Activated CD4-positive, alpha-beta memory T cell treated with anti-CD3 and anti-CD28 coated beads, Interleukin-2, amount 10 ng/mL, durations not matched to agents 7 days and 5 days (primary cell): ENCODE measurements at places on chromosomes 7 and 10. TPM values are rescaled to one million over a fixed set of nuclear protein-coding genes. Genes with fewer than 3 reads are reported as not detected.

- DNase-seq: peak; percentile 7
These were observed 294.8 kb downstream of the GRID1 start for GRCh38 chr10:86071758-86072157.

Gene TCERG1L
- total RNA-seq: 0.08 TPM

- no peak for DNase-seq
These were observed 59.4 kb upstream of the COL13A1 start for GRCh38 chr10:69742356-69742695.

DNA sequence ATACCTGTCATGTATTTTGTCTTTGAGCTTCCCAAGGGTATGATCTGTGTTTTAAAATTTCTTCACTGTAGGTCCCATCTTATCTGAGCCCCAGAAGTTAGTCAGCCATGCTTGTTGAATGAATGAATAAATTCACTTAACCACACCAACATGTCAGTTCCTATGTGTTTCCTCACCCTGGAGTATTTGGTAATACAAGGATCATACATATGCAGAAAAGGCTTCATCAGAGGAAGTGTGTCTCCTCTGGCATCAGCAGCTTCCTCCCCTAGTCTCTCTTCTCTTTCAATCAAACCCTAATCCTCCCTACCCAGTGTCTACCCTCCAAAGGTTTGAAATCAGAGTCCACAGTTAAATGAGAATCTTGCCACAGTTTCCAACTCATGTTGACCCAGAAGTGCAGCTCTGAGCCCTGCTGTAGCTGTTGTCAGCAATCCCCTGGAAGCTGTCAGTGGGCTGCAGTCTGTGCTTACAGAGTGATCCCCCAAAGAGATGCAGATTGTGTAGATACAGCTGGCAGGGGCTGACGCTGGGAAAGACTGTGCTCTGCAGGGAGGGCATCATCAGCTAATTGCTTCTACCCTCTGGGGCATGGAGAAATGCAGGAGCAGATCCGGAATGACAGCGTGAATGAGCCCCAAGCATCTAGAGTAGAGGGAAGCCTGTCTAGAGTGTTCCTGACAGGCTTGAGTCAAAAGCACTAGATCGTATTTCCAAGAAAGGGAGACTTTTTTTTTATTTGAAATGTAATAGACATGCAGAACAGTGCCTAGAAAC, 105.0 kb upstream of the WDR11 start:
- DNase-seq: no peak

DNA sequence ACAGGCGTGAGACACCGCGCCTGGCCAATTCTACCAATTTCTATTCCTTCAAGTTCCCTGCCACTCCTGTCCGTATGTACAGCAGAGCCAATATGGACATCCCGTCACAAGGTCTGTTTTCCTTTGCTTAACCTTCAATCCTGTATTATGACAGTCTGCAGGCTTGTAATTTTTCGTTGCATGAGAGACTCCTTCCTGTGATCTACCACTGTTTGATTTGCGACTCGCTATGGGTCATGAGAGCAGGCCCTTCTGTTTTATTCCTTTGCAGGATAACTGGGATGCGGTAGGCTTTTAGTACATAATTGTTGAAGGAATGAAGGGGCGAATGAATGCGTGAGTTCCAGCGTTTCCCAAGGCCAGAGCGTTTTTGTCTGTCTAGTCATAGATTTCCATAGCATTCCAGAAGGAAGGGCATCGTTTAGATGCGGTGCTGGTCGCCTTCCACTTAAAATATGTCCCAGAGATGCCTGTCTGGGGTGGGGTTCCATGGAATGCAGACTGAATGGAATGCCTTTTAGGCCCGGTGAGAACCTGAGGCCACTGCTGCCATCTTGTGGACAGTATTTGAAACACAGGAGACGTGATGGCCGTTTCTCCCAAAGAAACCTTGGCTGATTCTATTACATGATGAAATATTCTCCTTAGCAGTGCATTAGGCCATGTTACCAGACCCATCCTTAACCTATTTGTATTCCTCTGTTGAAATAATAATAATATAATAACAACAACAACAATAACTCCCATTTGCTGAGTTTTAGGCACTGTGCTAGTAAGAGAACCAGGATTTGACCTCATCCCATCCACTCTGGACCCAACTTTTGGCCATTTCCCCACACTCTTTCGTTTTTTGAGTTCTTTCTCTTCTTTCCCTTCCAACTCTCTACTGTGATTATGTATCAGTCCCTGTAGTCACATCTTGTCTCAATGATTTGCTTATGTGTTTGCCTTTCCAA, 193.2 kb downstream of the MYOF start:
- peak; percentile 50 for DNase-seq

- no peak for DNase-seq
These were observed 4.5 kb upstream of the EPHA1 start for GRCh38 chr7:143413123-143413522.

- no peak for DNase-seq
These were observed 16.8 kb upstream of the VOPP1 start for GRCh38 chr7:55588976-55589604.

DNA sequence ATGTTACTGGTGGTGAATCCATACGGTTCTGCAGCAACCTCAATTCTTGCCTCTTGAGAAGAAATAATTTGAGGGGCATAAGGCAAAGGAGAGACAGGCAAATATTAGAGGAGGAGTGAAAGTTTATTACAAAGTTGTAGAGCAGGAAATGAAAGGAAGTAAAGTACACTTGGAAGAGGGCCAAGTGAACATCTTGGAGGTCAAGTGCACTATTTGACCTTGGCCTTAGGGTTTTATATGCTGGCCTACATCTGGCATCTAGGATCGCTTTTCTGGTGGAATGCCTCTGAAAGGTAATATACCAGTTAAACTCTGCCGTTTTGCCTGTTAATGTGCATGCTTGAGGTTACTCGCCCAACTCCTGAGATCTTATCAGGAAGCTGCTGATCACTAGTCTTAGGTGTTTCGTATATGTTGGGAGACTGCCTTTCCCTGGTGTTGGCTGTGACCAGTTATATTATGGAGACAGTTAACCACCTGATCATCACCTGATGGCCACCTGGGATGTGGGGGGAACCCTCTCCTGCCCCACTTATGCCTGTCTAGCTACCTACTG, 66.1 kb upstream of the CYP2C18 start:
- DNase-seq: no peak

GRCh38 chr10:78651287-78651686, 417.5 kb upstream of the ZMIZ1 start:
- no peak for DNase-seq

- DNase-seq: no peak
These were observed 116.4 kb upstream of the MKI67 start for GRCh38 chr10:128242641-128243040.

DNA sequence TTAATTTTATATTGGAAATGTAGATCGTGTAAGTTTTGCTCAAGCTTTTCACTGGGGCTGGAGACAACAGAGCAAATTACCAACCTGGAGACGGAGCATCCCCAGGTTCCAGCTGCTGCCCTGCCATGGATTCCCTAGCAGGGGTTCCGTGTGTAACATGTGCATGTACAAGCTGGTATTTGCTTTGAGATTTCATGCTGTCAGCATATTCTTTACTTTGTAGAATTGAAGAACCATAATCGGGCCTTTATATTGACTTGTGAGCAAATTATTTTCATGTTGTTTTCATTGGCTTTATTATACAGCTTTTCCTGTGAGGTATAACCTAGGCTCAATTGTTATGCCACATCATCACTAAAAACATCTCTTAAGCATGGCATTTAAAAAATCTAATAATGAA, 369.2 kb upstream of the COBL start:
- no peak for DNase-seq

Gene CLIP2
- 1.6 TPM for total RNA-seq

DNA sequence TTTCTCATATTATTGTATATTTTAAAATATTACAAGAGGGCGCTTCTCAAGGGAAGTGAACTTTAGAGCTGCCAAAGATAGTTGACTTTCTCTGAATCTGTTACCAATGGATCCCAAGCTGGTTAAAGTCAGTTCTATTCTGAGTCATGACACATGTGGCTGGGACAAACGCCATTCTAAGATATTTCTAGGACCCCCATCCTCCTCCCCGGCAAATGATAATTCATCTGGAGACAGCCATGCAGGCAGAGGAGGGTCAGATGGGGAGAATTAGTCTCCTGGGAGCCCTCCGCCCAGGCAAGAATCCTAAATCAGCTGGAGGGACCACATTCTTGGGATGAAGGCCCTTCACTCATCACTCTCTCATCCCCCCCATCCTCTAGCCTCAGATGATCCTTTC, 187.7 kb downstream of the GFRA1 start:
- no peak for DNase-seq

Gene SAP25
- total RNA-seq: 29.1 TPM

Gene FZD8
- 0.95 TPM for total RNA-seq

DNA sequence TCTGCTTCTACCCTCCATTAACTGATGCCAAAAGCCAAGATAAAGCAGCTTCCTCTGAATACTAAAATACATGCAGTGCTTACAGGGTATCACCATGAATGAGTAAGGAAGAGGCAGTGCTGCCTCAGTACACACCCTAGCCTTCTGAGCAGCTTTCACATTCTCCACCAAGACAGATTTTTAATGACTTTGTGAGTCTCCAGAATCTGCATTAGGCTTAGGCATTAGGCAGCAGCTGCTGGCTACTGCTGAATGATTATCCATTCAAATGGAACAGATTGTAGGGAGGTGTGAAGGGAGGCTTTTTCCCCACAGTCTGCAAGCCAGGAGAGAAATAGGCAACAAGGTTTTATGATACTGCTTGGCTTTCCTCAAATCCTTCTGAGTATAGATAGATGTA, 1226.7 kb upstream of the LRRN3 start:
- DNase-seq: no peak

Gene MMP21
- not detected for total RNA-seq

Gene RSPH10B
- not detected for total RNA-seq

Gene GPNMB
- total RNA-seq: 0.38 TPM

- DNase-seq: no peak
These were observed 120.7 kb upstream of the FAM3C start for GRCh38 chr7:121516821-121517220.

Gene FANK1
- 0.68 TPM for total RNA-seq

DNA sequence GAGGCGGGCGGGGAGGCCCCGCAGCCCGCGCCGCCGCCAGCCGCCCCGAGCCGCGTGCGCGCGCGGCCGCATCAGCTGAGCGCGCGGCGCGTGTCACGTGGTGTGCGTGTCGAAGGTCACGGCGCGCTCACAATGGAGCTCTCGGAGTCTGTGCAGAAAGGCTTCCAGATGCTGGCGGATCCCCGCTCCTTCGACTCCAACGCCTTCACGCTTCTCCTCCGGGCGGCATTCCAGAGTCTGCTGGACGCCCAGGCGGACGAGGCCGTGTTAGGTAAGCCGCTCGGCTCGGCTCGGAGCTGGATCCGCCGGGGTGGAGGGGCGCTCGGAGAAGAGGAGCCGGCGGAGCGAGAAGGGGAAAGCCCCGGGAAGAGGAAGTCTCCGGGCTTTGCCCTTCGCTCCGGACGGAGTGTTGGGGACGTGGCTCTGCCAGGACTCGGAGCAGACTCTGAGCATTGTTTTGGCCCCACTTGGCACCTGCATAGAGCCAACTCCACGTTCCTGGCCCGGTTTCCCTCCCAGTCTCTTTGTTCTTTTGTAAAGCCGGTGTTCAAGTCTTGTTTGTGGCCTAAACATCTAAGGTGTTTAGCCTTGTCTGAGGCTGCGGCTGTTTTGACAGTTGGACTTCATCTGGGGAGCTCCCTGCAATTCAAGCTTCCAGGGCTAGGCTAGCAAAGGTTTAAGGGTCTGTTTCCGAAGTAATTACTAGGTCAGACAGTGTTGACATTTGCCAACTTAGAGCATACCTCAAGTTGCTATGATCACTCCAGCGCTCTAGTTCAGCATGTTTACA, at the start of gene COMMD3:
Gene COMMD3 (plus strand): TSS at position 103 of the 790 bp plus-strand sequence. CDS start 30 bp downstream, at position 133.
- DNase-seq: peak; percentile 86

- DNase-seq: no peak
These were observed 26.8 kb downstream of the CALCR start for GRCh38 chr7:93547716-93548115.

GRCh38 chr7:101681170-101682007, 52.3 kb upstream of the MYL10 start:
- no peak for DNase-seq

DNA sequence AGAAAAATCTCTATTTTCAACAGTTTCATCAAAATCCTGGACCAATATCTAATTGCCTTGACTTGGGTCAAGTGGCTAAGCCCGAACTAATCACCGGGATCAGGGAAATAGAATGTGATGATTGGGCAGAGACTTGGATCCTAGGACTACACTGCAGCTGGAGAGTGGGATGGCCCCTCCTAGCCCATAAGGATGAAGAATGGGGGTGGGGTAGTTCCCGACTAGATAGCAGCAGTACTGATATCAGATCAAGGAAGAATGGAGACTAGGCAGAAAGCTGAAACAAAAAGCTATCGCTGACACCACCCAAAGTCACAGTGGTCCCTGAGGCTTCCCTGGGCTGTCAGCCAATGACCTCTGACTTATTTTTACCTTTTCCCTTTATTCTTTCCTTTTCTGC, 160.4 kb upstream of the PHYHIPL start:
- DNase-seq: no peak

Gene LIPN
- total RNA-seq: not detected

DNA sequence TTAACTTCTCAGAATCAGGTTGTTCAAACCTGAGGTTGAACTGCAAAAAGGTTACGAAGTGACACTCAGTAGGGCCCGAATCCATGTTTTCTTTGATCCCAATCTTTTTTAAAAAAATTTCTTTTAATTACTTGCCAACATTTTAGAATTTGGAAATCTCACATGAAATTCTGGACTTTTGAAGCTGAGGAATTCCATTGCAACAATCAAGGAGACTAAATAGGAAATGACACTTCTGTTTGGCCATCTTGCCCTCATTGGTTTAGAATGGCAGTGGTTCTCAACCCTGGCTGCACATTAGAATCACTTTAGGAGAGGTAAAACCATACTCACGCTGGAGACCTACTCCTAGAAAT, 471 bp upstream of the TOMM7 start:
- DNase-seq: no peak

Gene CALML3
- total RNA-seq: not detected

Gene HMX3
- not detected for total RNA-seq

Gene ADRB1
- 0.20 TPM for total RNA-seq

DNA sequence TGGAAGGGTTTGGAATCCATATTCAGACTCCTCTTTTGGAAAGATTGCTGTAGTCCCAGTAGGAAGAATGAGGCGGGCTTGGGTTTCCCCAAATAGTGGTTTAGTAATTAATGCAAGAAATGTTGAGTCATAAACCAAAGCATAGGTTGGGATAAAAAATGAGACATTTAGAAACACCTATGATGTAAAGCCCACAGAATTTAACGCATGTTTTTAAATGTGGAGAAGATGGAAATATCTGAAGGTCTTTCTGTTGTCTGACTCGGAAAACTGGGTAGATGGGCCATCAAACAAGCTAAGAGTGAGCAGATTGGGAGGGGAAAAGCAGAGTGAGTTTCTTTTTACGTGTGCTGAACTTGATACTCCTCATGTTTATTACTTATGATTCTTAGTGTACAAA, 62.2 kb downstream of the LANCL2 start:
- DNase-seq: no peak

Gene FOXI2
- not detected for total RNA-seq

Gene ZEB1
- 51.6 TPM for total RNA-seq
